ENCODE measurements at places on chromosomes 7 and 10. TPM values are rescaled to one million over a fixed set of nuclear protein-coding genes. Genes with fewer than 3 reads are reported as not detected.

GRCh38 chr10:30048768-30049517 is 10.4 kb downstream of the JCAD start:
- peaks cover 83% of the 10 kb centered on the region for H3K4me1 ChIP-seq
- H3K4me3 ChIP-seq = peak overlapping the region; percentile 17
- peaks cover 26% of the 10 kb centered on the region for H3K36me3 ChIP-seq
- peak overlapping the region; percentile 86 for H3K27ac ChIP-seq
- DNase-seq = peak; percentile 34

DNA sequence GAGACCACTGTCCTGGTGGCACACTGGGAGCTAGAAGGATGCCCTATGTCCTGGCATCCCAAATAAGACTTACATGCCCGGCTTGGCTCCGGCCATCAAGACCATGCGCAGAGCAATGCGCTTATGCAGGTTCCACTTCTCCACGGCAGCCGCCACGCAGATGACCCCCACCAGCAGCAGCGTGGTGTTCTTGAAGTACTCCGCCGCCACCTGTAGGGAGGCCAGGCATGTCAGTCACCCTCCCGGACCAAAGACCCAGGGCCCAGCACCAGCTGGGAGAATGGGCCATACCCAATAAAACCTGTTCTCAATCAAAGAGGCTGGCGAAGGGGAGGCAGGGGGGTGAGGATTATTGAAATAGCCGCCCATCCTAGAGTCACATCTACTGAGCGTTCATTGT is 19.9 kb downstream of the SLC13A4 start:
- no peaks in the 10 kb centered on the region for H3K27me3 ChIP-seq
- no peak overlapping the region for H3K4me3 ChIP-seq
- H3K36me3 ChIP-seq = no peaks in the 10 kb centered on the region

GRCh38 chr10:32600317-32600716 is 154.4 kb downstream of the CCDC7 start:
- H3K27ac ChIP-seq = no peak overlapping the region
- peaks cover 69% of the 10 kb centered on the region for H3K36me3 ChIP-seq
- no peak overlapping the region for H3K4me3 ChIP-seq
- H3K4me1 ChIP-seq = no peaks in the 10 kb centered on the region
- no peaks in the 10 kb centered on the region for H3K27me3 ChIP-seq

- H3K4me3 ChIP-seq = no peak overlapping the region
- DNase-seq = no peak
- H3K27me3 ChIP-seq = no peaks in the 10 kb centered on the region
- H3K4me1 ChIP-seq = no peaks in the 10 kb centered on the region
Measured at GRCh38 chr7:42981601-42982000, 49.4 kb downstream of the MRPL32 start.

DNA sequence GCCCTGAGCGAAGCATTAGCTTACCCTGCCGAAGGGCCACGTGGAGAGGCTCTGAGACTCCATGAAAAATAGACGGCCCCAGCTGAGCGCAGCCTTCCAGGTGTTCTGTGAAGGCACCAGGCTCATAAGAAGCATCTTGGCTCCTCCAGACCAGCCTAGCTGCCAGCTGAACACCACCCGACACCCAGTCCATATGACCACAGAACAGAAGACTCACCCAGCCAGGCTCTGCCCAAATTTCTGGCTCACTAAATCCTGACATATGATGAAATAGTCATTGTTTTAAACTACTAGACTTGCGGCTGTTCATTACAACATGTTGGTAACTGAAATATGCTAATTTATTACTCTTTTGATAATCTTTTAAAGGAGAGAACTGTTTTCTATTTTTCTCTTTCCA is 99.5 kb upstream of the ABI1 start:
- H3K4me1 ChIP-seq = no peaks in the 10 kb centered on the region
- H3K27me3 ChIP-seq = no peaks in the 10 kb centered on the region
- H3K4me3 ChIP-seq = no peak overlapping the region
- no peak overlapping the region for H3K27ac ChIP-seq

- DNase-seq = no peak
- no peaks in the 10 kb centered on the region for H3K36me3 ChIP-seq
- H3K4me3 ChIP-seq = no peak overlapping the region
- no peaks in the 10 kb centered on the region for H3K4me1 ChIP-seq
- peaks cover 32% of the 10 kb centered on the region for H3K27me3 ChIP-seq
- no peak overlapping the region for H3K27ac ChIP-seq
Measured at GRCh38 chr10:122673731-122674130, 25.9 kb downstream of the C10orf120 start.

DNA sequence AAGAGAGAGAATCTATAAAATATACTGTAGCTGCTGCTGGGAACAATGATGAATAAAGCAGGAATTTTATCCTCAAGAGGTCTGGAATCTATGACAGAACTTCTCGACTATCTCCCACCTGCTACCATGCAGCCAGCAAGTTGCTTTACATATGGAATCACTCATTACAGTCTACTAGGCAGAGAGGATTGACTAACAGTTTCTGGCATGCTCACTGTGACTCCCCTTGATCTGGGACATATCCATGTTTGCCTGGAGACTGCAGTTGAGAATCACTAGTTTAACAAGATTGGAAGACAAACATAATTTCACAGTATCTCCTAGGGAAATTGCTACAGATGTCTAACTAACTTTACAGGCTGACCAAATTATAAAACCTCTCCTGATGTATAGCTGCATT is 13.3 kb downstream of the GPR37 start:
- no peak overlapping the region for H3K27ac ChIP-seq
- no peaks in the 10 kb centered on the region for H3K4me1 ChIP-seq
- no peak overlapping the region for H3K4me3 ChIP-seq
- no peaks in the 10 kb centered on the region for H3K36me3 ChIP-seq
- H3K27me3 ChIP-seq = peaks cover 23% of the 10 kb centered on the region

DNA sequence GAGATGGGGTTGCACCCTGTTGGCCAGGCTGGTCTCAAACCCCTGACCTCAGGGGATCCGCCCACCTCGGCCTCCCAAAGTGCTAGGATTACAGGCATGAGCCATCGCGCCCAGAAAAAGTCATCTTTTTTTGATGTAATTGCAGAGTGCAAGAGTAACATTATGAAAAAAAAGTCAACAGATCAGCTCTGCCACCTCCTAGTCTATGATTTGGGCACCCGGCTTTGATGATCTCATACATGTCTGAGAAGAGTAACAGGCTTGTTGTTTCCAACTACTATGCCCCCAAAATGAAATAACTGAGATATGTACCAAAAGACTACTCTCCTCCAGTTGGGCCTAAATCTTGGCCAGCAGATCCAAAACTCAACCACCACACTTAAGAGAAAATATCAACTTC is 40.8 kb downstream of the VOPP1 start:
- H3K4me1 ChIP-seq = peaks cover 59% of the 10 kb centered on the region
- H3K27me3 ChIP-seq = no peaks in the 10 kb centered on the region
- H3K4me3 ChIP-seq = no peak overlapping the region

- H3K27me3 ChIP-seq = no peaks in the 10 kb centered on the region
- H3K27ac ChIP-seq = peak overlapping the region; percentile 96
- H3K36me3 ChIP-seq = no peaks in the 10 kb centered on the region
- no peak for DNase-seq
Measured at GRCh38 chr10:75115137-75115536, 3.7 kb downstream of the SAMD8 start.

FEZF1 gene
- not detected for total RNA-seq

MLXIPL gene
- 0.41 TPM for total RNA-seq

C7orf33 gene
- total RNA-seq = not detected
